Globus pallidus (tissue), 1 donor: ENCODE measurements at places on chromosomes 7 and 10.
A peak's percentile ranks its signal among the peaks of the same experiment; 100 is the strongest.

DNA sequence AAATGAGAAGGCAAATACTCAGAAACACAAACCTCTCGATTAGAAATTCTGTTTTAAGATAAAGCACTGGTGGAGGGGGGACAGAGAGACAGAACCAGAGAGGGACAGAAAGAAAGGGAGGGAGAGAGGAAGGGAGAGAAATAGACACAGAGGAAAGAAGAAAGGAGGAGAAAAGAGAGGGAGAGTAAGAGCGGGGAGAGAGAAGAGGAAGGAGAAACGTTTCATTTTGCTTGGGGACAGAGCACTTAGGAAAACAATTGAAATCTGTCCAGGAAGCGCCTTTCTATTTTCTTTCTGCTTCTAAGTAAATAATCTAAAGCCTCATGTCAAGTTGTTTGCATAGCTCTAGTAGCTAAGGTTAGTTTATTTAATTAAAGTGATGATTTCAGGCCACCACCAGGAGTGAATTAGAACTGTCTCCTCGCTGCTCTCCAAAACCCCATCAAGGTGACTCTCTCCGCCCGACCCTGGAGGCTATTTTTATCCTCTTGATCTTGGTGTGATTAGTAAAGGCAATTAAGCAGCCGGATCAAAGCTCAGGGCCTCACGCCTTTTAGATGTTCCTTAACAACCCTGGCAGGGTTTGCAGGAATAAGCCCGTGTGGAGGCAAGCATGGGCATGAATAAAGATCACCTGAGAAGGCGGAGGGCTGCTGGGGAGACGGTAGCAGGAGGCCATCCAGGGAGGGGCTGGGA lies 73.4 kb upstream of the INSIG1 start:
- no peak for DNase-seq

DNA sequence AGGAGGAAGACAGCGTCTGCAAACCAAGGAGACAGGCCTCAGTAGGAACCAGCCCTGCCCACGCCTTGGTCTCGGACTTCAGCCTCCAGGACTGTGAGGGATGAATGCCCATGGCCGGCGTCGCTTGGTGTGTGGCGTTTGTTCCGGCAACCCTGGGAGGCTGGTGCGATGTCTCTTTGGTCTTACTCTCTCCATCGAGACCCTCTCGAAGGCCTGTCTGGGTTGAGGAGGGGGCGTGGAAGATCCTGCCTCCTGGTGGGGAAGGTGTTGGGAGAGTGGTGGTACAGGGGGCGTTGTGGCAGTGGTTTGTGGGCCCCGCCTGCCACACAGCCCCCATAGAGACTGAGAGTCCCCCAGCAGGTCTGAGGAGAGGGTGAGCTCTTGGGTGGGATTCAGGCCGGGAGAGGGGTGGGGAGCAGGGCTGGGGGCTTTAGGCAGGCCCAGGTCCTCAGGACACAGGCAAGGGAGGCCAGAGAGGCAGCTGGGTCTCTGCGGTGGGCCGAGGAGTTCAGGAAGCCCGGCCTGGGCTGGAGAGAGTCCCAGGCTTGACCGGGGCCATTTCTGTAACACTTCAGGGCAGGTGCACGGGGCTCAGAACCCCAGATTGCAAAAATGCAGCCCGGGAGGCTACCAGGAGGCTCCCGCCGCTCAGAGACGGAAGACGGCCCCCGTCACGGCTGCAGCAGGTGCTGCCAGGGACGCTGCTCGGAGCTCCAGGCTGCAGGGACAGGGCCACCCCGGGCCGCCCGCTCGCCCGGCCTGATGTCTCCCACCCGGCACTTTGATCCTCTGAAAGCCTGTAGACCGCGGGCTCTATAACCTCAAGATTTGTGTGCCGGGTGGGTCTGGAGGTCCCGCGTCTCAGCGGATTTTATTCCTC lies 33.8 kb upstream of the PSMG3 start:
- no peak for DNase-seq

- no peak for DNase-seq
Measured at GRCh38 chr10:48670978-48671913, 13.4 kb upstream of the WDFY4 start.

DNA sequence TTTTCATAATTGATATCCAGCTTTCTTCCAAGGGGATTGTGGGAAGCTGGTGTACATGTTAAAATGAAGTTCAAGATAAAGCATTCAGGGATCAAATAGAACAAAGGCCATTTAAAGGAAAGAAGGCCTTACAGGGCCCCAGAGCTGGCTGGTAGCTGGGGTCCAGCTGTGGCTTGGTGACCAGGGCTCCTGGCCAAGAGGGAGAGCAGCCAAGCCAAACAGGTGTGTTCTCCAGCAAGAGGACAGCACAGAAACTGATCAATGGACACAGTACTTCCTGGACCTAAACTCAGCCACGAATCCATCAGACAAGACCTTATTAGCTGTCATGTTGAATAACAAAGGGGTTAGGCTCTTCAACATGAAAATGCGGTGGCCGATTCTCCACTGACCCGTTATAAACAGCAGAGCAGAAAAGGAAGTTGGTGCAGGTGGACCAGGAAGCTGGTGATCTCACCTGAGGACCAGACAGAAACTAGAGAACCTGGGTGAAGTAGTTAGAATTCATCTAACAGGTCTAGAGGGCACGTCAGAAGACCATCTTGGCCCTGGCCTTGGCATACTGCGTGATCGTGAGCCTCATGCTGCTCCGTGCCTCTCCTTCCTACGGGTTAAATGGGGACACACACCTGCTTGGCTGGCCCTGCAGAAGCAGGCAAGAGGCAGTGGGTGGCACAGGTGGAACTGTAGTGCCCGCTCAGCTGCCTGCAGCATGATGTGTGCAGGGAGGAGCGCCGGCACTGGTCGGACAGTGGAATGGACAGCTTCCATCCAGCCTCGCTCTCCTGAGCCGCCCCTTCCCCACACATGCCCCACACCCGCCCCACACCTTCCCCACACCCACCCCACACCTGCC lies 53.8 kb downstream of the PARP12 start:
- DNase-seq: no peak

GRCh38 chr7:14048889-14049288 lies 59.4 kb upstream of the ETV1 start:
- no peak for DNase-seq

DNA sequence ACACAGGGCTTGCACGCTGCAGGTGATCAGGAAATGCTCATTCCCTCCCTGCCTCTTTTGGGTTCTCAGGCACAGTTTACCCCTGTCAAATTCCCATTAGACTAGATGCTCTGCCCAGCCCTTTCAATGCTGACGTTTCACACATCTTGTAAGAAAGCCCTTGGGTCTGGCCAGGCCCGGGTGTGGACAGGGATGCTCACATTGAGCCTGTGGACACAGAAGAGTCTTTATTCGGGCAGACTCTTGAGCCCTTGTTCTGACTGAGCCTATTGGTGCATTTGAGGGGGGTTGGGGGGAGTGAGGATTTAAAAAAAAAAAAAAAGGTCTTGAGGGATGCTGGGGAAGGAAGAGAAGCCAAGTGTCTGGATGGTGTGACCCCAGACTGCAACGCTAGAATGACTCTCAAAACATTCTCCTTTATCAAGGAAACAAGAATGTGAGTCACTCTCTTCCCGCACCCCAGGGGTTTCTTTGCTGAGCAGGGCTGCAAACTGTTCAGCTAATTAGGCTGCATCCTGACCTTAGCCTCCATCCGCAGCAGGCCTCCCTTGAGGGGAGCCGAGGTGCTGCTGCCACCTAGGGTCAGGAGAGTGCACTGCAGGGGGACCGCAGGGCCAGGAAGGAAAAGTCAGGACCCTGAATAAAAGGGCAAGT lies 53.6 kb upstream of the TMEM72 start:
- peak; percentile 38 for DNase-seq

- DNase-seq: no peak
Measured at GRCh38 chr10:74330646-74331045, 179.6 kb downstream of the ADK start.

- no peak for DNase-seq
Measured at GRCh38 chr10:77563638-77564270, 73.9 kb downstream of the KCNMA1 start.

GRCh38 chr10:103476046-103476768 lies 2.8 kb downstream of the CALHM3 start:
- no peak for DNase-seq
